ENCODE measurements at places on chromosomes 4 and X.

DNA sequence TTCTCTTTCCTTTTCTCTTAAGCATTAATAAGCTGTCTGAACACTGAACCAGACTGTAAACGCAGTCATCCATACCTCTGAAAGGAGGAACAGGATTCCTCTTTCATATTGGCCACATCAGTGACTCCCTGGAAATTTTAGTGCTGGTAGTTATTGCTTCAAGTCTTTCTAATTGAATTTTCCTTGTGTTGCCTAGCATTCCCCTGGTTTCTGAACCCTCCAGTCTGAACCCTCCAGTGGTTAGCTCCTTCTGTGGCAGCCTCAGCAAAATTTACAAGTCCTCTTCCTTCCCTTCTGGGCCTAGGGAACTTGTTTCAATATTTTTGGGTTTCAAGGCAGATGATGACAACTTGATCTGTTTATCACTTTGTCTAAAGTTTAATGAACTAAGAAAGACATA is 7.9 kb downstream of the SPARCL1 start:
- no peak for DNase-seq

- DNase-seq: no peak
These were observed 145.5 kb downstream of the NWD2 start for GRCh38 chr4:37389967-37390580.

DNA sequence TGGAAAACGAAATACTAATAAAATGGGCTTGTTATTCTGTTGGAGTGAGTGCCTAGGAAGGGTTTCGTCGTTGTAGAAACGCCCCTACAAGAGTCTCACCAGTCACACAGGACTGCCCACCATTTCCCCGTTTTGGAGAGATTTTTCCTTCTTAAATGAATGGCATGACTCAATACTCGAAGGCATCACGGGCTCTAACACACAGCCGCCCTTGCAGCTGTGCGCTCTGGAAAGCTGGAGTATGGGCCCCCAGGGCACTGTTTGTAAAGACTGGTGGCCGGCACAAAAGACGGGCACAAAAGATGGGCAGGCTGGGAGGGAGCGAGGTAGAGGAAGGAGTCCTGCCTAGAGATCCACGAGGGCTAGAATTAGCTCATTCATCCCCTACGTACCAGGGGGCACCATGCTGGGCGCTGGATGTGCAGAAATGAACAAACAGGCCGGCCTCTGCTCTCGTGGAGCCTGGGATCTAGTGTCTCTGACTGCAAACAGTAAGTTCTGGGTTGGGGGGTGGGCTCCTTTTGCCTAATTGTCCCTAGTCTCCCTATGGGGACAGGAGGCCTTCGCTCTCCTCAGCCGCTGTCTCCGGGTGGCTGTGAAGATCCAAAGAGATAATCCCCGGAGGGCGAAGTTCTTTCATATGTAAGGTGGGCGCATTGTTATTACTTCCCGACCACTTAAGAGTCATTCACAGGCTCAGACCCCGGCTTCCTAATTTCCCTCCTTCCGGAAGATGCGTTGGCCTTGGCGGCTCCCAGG is 1.0 kb upstream of the SFRP2 start:
- no peak for DNase-seq

DNA sequence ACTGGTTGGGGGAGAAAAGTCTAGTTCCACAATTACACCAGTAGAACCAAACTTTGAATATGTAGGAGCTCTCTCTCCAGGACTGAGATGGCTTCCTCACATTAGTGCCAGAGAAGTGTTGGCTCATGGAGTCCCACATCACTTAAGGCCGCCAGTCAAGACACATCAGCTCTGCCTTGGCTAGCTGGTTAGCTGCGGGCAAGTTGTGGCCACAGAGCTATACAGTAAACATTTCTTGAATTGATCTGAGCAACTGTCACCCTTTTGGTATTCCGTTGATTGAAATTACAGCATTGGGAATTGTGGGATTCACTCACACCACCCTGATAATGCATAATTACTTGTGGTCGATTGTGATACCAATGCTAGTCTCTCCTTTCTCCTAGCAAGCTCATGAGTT is 76.2 kb downstream of the LNX1 start:
- no peak for DNase-seq

GRCh38 chrX:65658229-65658628 is 9.2 kb upstream of the MSN start:
- no peak for DNase-seq

GRCh38 chrX:17679820-17680219 is 57.5 kb upstream of the SCML1 start:
- no peak for DNase-seq

DNA sequence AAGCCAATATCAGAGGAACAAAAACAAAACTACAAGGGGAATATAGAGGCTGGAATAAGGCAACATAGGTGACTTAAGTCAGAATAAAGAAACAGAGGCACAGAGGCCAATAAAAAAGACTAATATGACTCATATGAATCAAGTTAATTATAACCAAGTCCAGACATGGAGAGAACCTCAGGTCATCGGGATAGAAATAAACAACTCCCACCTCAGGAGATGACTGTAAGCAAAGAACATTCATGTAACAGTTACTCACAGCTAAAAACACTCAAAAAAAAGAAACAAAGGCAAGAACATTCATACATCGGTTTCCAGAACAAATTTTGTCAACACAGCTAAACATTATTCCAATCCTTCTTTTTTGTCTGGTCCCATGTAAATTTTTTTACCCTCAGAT is 60.3 kb upstream of the RXFP1 start:
- DNase-seq: no peak

GRCh38 chr4:54096295-54096962 is 3.5 kb upstream of the GSX2 start:
- no peak for DNase-seq

- DNase-seq: no peak
These were observed 39.7 kb downstream of the ITIH6 start for GRCh38 chrX:54758114-54759055.

DNA sequence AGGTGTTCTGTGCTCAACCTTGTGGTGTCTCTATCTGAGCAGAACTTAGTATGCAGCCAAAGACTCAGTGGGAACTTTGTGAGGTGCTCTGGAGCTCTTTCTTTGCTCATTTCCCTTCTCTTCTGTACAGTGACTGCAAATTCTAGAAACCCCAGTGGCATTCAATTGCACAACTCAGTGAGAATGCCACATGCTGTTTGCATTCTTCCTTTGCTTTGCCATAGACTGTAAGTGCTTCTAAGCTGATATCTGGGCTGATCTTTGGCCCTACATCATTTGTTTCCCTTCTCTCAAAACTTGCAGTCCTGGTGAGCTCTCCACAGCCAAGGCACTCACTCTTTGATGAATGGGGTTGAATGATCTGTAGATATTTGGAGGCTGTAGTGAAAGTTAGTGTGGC is 7.0 kb downstream of the PNMA3 start:
- DNase-seq: no peak

GRCh38 chr4:42480717-42481116 is 83.4 kb downstream of the SHISA3 start:
- no peak for DNase-seq

DNA sequence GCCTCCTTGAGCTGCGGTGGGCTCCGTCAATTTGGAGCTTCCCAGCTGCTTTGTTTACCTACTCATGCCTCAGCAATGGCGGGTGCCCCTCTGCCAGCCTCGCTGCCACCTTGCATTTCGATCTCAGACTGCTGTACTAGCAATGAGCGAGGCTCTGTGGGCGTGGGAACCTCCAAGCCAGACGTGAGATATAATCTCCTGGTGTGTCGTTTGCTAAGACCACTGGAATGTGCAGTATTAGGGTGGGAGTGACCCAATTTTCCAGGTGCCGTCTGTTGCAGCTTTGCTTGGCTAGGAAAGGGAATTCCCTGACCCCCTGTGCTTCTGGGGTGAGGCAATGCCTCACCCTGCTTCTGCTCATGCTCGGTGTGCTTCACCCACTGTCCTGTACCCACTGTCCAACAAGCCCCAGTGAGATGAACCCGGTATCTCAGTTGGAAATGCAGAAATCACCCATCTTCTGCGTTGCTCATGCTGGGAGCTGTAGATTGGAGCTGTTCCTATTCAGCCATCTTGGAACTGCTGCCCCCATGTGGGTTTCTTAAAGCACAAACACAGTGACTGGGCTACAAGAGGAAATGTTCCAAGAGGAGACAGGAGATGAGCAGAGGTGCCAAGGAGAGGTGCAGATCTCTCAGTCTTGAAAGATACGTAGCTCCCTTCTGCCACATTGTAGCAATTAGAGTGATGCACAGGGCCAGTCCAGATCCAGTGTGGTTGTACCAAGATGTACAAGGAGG is 193.0 kb upstream of the IGFBP7 start:
- no peak for DNase-seq

DNA sequence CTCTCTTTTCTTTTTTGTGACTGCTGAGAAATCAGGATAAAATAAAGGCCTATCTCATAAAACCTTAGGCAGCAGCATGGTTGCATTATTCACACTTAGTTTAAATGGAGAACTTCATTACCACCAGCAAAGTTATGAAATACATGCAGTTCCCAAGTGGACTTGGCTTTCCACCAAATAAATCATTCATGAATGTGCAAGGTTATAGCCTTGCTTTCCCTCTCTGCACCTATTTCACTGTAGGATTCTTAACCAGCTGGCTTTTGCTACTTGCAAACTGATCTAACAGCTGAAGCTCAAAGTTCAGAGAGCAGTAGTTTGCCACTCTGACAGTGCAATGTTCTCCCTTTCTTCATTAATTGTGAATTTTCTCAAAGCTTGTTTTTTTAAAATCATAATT is 140.1 kb upstream of the SMIM31 start:
- DNase-seq: no peak

DNA sequence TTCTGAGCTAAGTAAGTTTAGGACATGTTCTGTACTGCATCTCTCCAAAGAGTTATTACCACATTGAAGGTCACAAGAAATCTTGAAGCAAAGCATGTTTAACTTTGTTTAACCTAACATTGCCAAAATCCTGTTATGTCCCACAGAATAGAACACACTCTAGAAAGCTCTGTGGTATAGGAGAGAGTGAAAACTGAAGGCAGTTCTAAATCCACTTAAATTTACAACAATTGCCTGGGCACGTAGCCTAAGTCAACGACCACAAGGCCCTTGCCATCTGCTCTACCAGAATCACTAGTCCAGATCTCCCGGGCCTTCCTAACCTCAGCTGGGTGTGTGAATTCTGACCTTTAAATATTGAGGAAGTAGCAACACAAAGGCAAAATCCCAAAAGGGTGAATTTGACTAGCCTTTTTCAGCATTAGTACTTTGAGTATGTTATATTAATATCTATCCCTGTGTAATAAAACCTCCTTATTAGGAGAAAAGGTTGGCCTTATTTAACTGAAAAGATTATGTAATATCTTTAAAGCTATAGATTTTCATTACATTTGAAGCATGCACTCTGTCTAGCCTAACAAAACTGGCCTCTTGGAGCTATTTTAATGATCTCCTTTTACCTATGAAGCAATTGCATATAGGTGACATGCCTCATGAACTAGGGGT is 4.5 kb upstream of the MAML3 start:
- peak; percentile 13 for DNase-seq

DNA sequence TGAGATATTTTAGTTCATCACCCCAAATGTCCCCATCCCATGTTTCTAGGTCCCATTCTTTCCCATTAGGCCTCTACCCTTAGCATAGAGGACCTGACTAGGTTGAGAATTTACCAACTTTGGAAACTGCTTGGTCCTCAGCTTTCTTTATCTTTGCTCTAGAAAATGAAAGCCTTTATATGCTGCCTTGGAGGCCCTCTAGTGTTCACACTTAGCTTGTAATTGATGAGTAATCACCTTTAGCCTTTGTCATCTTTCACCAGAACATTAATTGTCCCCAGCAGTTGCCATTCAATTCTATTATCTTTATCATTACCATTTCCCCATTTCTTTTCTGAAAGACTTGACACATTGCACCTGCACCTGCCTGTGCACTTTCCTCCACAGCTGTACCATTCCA is 589.2 kb upstream of the NR3C2 start:
- no peak for DNase-seq

DNA sequence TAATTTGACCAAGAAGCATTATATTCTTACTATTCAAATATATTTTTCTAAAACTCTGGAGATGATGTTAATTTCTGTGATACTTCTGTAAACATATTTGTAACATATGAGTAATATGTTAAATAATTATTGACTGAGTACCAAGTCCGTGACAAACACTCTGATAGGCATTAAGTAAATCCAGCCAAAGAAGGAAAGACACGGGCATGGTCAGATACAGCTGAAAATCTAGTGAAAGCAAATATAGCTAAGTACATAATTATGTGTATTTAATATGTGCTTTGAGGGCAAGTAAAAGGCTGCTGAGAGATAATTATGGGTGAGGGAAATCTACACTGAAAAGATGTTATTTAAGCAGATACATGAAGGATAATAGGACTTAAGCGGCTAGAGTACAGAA is 1263.6 kb upstream of the ADGRL3 start:
- DNase-seq: no peak

- DNase-seq: no peak
These were observed 33.8 kb downstream of the CLDN2 start for GRCh38 chrX:106954041-106954440.

DNA sequence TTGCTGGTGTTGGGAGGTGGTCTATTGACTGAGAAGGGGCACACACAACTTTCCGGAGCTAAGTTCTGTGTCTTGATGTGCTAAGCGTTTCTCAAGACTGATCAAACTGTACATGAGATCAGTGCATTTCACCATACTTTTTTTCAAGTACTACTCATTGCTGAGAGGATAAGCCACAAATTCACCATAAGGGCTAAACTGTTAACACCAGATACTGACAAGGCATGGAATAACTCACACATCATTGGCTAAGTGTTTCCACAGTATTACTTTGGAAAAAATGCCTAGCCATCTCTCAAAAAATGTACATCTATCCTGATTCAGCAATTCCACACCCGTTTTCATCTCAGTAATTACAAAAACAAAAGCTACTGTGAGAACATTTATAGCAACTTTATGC is 13.0 kb downstream of the RBMX start:
- DNase-seq: no peak

- DNase-seq: peak; percentile 1
These were observed 42.3 kb upstream of the FAT1 start for GRCh38 chr4:186765673-186766546.

DNA sequence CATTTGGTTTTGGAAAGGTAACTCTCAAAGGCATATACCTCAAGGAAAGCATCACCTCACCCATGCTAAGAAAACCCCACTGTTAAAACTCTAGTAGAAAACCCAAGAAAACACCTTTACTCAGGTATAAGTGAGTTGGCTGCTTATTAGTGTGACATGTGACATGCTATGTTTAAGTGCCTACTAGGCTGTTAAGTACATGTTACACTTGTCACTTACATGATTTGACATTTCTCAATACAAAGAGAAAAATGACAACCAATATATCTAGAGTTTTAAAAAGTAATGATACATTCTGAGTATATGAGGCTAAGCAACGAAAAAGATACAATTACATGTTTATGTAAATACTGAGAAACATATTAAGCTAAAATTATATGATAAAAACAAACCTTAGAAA is 1548.3 kb upstream of the TENM3 start:
- no peak for DNase-seq

GRCh38 chrX:45907786-45908185 is 637.4 kb downstream of the ZNF674 start:
- DNase-seq: no peak

Measured in NCI-H2107 (cell line).